Epithelial cell of proximal tubule (primary cell): ENCODE measurements at places on chromosomes 7 and 10. TPM values are rescaled to one million over a fixed set of nuclear protein-coding genes. Genes with fewer than 3 reads are reported as not detected.

The NKX2-3 gene
- total RNA-seq: not detected in 2 replicates

The NKX6-2 gene
- total RNA-seq: 0.14 and 1.2 TPM in 2 replicates

The FAM25G gene
- not detected in 2 replicates for total RNA-seq

DNA sequence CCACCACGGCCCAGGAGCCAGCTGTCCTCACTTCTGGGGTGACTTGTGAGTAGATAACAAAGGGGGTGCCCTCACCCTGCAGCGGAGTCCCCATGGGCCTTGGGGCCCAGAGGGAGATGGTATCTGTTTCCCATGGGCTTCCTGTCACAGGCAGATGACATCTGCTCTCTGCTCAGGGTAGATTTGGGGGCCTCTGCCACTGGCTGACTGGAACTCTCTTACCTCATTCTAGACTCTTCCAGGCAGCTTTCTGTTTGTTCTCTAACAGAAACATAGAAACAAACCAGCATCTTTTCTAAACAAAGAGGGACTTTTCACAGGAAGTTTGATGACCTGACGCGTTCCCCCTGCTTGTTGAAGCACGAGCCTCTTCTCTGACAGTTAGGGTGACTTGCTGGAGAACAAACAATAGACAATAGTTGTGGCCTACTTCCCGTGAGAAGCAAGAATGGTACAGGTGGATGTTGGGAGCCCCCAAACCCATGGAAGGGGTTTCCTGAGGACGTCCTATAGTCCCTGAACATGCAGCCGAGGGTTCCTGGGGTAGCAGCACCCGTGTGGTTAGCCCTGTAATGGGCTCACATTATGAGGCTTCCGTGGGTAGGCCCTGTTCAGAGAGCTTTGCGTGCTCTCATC, 61.6 kb downstream of the GRK5 start:
- no peak for DNase-seq

The TPK1 gene
- total RNA-seq: 1.2 and 2.2 TPM in 2 replicates

- no peak for DNase-seq
These were observed 155.8 kb downstream of the SND1 start for GRCh38 chr7:127807829-127808228.

The PNLIPRP3 gene
- total RNA-seq: not detected in 2 replicates

The SH3PXD2A gene
- total RNA-seq: 4.8 and 5.8 TPM in 2 replicates

- no peak for DNase-seq
These were observed 25.2 kb downstream of the TRIM8 start for GRCh38 chr10:102669206-102670064.

The MBL2 gene
- not detected in 2 replicates for total RNA-seq

The SPACDR gene
- total RNA-seq: 0.65 TPM in 1 of 2 replicates, not detected in the other

The DKK1 gene
- 3.2 and 39.9 TPM in 2 replicates for total RNA-seq

DNA sequence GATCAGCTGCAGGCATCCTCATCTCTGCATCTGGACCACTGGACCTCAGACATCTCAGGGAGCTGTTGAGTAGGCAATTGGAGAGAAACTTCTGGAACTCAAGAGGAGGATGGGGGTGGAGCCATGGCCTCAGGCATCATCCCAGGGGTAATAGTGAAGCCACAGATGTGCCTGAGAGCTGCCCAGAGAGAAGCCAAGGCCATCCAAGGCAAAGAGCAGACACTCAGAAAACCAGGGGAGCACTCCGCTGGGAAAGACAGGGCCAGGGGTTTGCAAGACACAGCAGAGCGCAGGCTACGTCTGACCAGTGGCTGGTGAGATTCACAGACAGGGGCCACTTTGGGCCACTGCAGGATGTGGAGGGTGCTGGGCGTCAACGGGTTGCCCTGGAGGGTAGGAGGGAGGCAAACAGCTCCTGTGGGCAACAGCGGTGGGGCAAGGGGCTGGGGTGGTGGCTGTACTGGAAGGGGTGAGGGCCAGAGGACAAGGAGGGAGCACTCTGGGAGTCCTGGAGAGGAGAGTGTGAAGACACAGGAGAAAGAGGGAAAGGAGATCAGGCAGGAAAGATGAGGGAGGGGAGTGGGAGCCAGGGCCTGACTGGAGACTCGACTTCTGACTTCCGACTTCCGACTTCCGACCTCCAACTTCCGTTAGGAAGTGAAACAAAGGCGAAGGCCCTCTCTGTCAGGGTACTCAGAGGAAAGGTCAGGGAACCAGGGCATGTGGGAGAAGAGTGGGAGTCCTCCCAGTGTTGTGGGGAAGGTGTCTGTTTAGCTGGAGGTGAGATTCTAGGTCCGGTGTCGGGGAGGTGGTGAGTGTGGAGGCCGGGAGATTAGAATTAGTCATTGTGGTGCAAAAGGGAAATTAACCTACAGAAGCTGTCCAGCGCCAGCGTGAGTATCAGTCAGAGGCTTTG, 69.7 kb upstream of the ANTXRL start:
- no peak for DNase-seq

DNA sequence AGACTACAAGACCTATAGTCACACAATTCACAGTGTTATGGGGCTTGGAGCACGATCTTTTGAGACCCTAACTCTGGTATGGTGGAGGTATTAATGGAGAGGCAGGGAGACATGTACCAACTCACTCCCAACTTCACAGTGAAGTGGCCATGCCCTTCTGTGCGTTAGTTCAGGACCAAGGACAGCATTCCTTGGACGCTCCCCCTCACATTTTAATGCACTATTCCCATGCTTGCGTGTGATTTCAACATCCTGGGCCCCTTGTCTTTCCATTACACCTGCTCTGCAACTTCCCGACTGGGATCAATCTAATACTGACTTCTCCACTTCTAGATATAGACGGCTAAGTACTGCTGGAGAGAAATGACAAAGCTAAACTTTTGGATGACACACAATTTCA, 72.7 kb downstream of the PLCE1 start:
- DNase-seq: no peak

The NPC1L1 gene
- total RNA-seq: 0.23 and 0.94 TPM in 2 replicates

GRCh38 chr10:83184641-83185040, 954.7 kb upstream of the GHITM start:
- no peak for DNase-seq

The CHRM2 gene
- 0.06 TPM in 1 of 2 replicates, not detected in the other for total RNA-seq

- no peak for DNase-seq
These were observed 27.0 kb downstream of the SLC26A4 start for GRCh38 chr7:107687656-107688055.

The SPDYE1 gene
- not detected in 2 replicates for total RNA-seq

GRCh38 chr7:22872096-22872807, 49.6 kb upstream of the TOMM7 start:
- DNase-seq: no peak

DNA sequence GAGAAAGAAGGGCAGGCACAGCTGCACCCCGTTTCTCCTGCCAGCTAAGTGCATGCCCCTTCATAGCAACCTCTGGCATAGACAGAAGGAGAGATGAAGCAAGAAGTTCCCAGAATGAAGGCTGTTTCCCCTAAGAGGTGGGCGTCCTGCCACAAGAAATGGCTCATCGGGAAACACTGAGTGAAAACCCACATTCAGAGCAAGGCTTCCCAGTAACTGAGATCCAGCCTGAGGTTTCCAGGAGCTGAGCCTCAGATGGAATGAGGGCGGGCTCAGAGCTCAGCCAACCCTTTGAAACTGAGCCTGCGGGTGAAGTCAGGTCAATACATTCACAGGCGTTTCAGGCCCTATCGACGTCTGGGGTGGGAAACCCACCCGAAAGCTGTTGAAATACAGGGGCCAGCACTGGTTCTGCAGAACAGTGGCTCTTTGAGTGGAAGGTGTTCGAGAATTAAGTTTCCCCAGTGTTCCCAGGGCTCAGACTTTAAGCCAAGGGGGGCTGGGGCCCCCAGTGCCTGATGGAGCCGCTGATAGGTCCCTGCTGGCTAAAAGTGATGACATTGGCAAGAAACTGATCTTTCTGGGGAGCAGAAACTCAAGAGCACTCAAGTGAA, 510.2 kb downstream of the RPS24 start:
- no peak for DNase-seq

- no peak for DNase-seq
These were observed 8.9 kb downstream of the SPACDR start for GRCh38 chr7:100455206-100455605.
